ENCODE measurements at places on chromosomes 3 and 15. TPM values are rescaled to one million over a fixed set of nuclear protein-coding genes. Genes with fewer than 3 reads are reported as not detected.

Gene ROBO2
- total RNA-seq, result under 0.01 TPM

Gene NLGN1
- total RNA-seq, result 11.7 TPM

Gene NKTR
- total RNA-seq, result 40.3 TPM

Gene TXNRD3
- 8.4 TPM for total RNA-seq

Gene WDR93
- not detected for total RNA-seq

Gene TM4SF4
- total RNA-seq, result not detected

Gene NBEAL2
- 30.2 TPM for total RNA-seq

Gene GPR156
- total RNA-seq, result under 0.01 TPM

Gene SLC33A1
- 28.9 TPM for total RNA-seq

Gene NRG4
- total RNA-seq, result not detected

Gene CLDN16
- under 0.01 TPM for total RNA-seq

Gene VIPR1
- 0.32 TPM for total RNA-seq

Gene NEO1
- total RNA-seq, result 0.61 TPM

Gene NDUFAF3
- total RNA-seq, result 39.1 TPM
